ENCODE measurements at places on chromosomes 5 and 9. TPM values are rescaled to one million over a fixed set of nuclear protein-coding genes. Genes with fewer than 3 reads are reported as not detected.
A peak's percentile ranks its signal among the peaks of the same experiment; 100 is the strongest.

MEGF10 gene
- total RNA-seq: 0.25 TPM

DNA sequence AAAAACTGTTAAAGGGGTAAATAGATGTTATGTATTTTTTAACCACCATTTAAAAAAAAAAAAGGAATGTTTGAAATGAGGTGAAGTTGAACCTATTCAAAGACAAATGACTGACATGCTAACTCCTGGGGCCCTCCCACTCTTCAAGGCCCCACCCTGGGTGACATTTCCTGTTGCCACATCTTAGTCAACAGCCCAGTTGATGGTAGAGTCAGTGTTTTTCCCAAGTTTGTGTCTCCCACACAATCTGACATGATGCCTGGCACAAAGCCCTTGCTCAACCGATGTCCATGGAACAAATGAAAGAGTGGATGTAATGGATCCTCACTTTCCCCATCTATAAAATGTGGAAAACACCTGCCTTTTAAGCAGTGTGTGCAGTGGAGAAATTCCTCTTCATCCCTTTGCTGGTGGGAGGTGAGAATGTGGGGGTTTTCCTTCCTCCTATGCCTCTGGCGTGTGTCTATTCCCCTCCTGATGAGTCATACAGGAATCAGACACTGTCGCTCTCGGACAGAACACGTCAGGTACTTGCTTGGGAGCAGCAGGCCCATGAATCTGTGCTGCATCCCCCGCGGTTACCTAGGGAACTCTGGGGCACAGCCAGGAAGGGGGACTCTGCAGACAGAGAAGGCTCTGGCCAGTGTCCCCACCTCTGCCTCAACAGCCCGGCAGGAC, 13.7 kb upstream of the ADRA1B start:
- peak; percentile 80 for DNase-seq
- H3K4me3 ChIP-seq: no peak overlapping the region
- no peaks in the 10 kb centered on the region for H3K36me3 ChIP-seq
- no peak overlapping the region for H3K27ac ChIP-seq
- H3K4me1 ChIP-seq: no peaks in the 10 kb centered on the region

DNA sequence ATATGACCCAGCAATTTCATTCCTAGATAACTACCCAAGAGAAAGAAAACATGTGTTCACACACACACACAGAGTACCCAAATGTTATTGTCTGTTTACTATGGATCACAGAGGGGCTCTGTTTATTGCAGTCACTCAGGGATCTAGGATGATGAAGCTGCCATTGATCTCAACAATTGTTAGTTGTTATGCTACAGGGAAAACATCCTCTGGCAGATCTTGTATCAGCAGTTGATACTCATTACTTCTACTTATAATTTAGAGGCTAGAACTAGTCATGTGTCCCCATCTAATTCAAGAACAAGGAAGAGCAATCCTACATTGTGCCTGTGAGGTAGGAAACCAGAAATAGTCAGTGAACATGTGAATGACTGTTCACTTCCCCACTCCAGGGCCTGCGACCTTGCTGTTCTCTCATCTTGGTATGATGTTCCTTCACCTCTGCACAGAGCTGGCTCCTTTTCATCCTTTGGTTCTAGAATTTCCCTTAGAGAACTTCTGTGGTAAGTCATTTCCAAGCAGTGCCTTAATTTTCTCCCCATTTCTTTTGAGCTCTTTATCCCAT, 30.3 kb downstream of the NMUR2 start:
- H3K27me3 ChIP-seq: no peaks in the 10 kb centered on the region
- DNase-seq: no peak
- H3K36me3 ChIP-seq: no peaks in the 10 kb centered on the region
- H3K4me1 ChIP-seq: no peaks in the 10 kb centered on the region

DNA sequence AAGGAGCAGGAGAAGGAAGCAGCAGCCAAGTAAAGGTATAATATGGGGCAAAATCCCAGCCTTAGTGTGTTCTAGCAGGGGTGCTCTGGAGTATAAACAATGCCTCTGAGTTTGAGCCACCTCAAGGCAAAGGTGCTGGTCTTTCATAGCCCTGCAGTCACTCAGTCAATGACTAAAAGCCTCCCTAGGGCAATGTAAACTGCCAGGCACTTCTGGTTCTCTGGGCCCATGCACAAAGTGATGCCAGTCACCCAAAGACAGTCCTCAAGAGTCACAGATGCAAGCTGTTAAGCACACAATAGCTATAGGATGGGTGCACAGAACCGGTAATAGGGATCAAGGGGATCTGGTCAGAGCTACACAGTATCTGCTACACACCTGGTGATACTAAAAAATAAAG, 12.6 kb downstream of the ZBTB5 start:
- no peak overlapping the region for H3K27ac ChIP-seq
- no peak for DNase-seq
- H3K27me3 ChIP-seq: no peaks in the 10 kb centered on the region
- H3K4me3 ChIP-seq: no peak overlapping the region

DNA sequence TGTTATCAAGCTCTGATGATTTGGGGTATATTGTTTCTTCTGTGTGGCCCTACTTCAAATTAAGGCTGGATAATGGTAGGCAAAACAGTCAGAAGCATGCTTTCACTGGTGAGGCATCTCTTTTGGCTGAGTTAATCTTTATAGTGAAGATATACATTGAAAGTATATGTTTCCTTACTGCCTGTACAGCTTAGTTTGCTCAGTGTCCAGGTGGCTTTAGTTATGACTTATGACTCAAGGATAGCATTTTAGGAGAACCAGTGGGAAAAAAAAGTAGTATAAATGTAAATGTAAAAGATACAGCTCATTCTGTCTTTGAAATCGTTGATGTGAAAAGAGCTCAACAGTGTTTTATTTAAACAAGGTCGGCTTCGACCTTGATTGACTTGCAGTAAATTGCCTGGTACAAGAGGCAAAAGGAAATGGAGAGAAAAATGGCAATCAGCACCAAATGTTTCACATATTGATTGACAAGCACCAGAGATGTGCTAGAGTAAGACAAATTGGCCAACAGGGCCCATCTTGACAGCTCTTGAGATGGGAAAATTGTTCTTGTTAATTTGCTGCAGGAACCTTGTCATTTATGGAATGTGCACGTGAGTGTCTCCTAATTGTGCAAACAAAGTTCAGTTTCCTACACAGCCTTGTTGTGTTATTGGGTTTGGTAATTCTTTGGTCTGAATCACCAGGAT, 447.4 kb upstream of the WWC1 start:
- H3K4me3 ChIP-seq: no peak overlapping the region
- no peak for DNase-seq
- no peaks in the 10 kb centered on the region for H3K36me3 ChIP-seq
- no peaks in the 10 kb centered on the region for H3K27me3 ChIP-seq
- no peaks in the 10 kb centered on the region for H3K4me1 ChIP-seq
